ENCODE measurements at places on chromosomes 5 and 9. TPM values are rescaled to one million over a fixed set of nuclear protein-coding genes. Genes with fewer than 3 reads are reported as not detected.

SHOC1 gene
- not detected for total RNA-seq

SLC1A1 gene
- total RNA-seq = 10.6 TPM

MYOT gene
- total RNA-seq = not detected

FTMT gene
- not detected for total RNA-seq

SEMA5A gene
- total RNA-seq = 7.0 TPM

LCN12 gene
- 1.6 TPM for total RNA-seq

LCN1 gene
- not detected for total RNA-seq

UBTD2 gene
- total RNA-seq = 19.1 TPM

LRRC19 gene
- total RNA-seq = not detected

SLC23A1 gene
- 0.38 TPM for total RNA-seq

PCDHGB7 gene
- total RNA-seq = 5.1 TPM

HMGCR gene
- total RNA-seq = 34.1 TPM

CDHR2 gene
- total RNA-seq = not detected

CEP72 gene
- total RNA-seq = 7.5 TPM

INSL4 gene
- total RNA-seq = not detected

TTC16 gene
- not detected for total RNA-seq

TAF11L11 gene
- not detected for total RNA-seq

CDH9 gene
- total RNA-seq = 0.25 TPM

TSSK1B gene
- total RNA-seq = under 0.01 TPM

GRM6 gene
- total RNA-seq = not detected

NXNL2 gene
- 11.8 TPM for total RNA-seq

SPINK5 gene
- total RNA-seq = not detected

SLC6A19 gene
- not detected for total RNA-seq

ENG gene
- 29.0 TPM for total RNA-seq

SLC6A7 gene
- total RNA-seq = not detected

FOXD4L4 gene
- total RNA-seq = not detected

ARID3C gene
- total RNA-seq = 0.51 TPM

FCN2 gene
- total RNA-seq = not detected

IL3 gene
- total RNA-seq = not detected

CNTFR gene
- not detected for total RNA-seq

Measured in mesangial cell (primary cell).